ENCODE measurements at places on chromosomes 7 and 10.

DNA sequence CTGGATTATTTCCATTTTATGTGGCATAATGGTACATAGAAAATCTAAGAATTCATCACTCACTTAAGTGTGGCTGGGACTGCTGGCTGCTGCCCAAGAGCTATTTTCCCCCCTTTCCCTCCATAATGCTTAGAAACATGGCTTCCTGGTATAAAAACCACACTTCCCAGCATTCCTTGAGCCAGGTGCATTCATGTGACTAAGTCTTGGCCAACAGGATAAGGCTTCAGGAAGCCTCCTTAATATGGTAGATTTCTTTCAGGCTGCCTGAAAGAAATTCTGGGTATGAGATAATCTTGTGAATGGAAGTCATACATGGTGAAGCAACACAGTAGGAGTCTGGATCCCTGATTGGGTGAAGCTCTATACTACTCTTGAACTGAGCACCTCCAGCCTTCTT, 178.0 kb downstream of the JAZF1 start:
- peak; percentile 15 for DNase-seq

- DNase-seq, result no peak
These were observed 16.0 kb downstream of the TCAF1 start for GRCh38 chr7:143885951-143886350.

DNA sequence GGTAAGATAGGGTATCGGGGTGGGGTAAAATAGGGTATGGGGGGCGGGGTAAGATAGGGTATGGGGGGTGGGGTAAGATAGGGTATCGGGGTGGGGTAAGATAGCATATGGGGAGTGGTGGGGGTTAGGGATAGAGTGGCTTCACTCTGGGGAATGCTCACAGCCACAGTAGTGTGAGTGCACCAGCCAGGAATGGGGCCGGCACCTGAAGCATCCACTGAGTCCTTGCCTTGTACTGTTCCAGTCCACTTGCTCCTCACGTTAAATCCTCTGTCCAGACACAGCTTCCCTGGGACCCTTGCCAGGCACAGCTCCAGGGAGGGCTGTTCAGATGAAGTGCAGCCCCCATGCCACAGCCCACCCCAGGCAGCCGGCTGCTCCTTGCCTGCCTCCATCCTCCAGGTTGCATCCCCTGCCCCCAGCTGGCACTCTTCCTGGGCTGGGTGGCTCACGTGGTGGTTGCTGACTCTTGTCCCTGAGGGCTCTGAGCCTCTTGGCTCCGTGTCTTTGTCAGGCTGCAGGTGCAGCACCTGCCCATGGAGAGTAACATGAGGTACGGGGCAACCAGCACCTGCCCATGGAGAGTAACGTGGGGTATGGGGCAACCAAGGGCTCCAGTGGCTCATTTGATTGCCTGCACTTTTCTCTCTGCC, 268.4 kb downstream of the TCERG1L start:
- no peak for DNase-seq

GRCh38 chr10:13973742-13974141, 357.0 kb downstream of the FRMD4A start:
- DNase-seq, result peak; percentile 47

- DNase-seq, result peak; percentile 61
These were observed 135.5 kb upstream of the FRMD4A start for GRCh38 chr10:14466257-14466656.

DNA sequence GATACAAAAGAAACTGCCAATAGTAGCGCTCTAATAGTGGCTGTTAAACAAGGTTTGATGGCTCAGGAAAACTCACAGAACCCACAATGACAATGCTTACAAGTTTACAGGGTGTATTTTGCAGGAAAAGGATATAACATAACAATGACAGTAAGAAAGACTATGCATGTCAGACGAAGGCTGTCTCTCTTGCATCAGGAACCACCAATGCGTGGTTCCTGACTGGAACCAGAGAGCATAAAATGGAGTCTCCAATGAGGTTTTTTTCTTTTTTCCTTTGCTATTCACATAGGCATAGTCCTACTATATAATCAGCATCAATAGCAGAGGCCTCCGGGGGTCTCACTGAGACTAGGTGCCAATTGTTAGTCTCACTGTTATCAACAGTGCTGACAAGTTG, 120.4 kb upstream of the STEAP1 start:
- no peak for DNase-seq

GRCh38 chr10:48282829-48283228, 8.3 kb upstream of the FRMPD2 start:
- DNase-seq, result no peak

DNA sequence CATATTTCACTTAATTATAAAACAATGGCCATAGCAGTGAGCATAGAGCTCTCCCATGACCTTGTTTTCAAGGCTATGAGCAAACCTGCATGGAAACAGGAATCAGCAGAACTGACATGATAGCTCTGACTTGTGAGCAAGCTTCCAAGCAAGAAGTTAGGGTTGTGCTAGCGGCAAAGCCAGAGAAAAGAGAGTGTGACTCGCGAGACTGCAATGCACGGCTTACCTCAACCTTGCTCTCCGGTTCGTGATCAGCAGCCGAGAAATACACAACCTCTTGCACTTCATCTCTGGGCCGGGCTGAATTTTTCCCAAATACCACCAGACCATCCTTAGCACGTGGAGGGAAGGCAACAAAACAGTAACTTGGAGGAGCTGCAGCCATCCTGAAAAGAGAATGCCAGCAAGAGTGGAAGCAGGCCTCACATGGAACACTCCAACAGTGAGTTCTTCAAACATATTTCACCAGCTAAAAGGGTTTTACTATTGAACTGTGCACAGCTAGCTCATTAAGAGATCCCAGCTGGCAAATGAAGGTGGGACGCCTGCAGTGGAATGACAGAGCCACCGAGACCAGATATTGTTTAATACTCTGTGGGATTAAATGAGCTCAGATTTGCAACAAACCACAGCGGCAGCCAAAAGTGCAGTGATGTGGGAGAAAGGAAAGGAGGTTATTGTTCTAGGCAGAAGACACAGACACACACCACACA, 20.8 kb downstream of the SCRN1 start:
- DNase-seq, result peak; percentile 88

DNA sequence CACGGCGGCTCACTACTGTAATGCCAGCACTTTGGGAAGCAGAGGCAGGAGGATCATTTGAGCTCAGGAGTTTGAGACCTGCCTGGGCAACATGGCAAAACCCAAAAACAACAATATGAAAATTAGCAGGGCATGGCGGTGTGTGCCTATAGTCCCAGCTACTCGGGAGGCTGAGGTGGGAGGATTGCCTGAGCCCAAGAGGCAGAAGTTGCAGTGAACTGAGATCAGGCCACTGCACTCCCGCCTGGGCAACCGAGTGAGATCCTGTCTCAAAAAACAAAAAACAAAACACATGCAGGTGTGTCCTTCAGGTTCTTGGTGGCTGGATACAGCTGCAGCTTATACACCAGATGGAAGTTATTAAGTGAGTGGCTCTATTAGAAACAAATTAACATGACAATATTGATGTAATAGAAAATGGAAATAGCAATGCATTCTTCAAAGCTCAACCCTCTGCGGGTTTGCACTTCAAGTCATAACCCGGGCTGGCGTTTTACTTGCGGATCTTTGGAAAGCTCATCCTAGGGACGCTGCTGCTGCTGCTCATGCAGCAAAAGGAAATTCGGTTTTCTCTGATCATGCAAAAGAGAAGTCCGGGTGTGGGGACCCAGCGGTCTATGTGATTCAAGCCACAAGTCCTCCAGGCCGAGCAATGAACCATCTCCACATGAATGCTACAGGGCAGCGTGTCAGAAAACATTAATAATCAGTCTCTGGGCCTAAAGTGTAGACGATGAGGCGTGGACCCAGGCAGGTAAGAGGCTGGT, 281.9 kb downstream of the PRPF18 start:
- DNase-seq, result no peak

- DNase-seq, result no peak
These were observed 112.2 kb downstream of the SEMA3C start for GRCh38 chr7:80806663-80807062.

DNA sequence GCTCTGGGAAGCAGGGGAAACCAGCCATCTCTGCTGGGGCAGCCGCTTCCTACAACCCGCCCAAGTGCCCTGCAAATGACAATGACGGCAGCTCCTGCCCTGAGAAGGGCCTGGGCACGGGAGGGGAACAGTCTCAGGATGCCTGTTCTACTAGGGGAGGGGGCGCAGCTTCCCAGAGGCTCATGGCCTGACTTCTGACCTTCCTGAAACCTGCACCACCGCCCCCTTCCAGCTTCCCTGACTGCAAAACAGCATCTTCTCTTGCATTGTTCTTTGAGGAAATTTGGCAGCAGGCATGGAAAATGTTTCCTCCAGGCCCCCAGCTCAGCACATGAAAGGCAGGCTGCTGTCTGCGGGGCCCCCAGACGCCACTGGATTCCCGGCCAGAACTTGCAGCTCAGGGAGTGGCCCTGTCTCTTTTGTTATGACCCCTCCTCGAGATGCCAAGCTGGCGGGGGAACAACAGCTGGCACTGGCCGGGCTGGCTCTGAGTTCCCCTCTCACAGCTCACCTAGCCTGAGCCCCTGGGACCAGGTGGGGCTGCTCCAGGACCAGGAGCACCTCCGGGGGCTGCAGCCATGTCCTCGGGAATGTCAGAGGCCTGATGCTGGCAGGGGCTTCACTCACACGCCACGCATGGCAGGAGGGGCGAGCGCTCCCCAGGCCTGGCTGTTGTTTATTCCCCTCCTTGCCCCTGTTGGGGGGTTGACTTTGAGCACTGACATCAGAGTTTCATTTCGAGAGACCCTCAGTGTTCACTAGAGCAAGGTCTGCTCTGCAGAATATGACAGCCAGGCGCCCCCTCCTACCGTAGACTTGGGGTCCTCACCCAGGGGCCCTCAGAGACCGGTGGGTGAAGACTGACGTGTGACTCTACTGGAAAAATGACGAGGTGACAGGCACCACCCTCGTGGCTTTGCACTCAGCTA, 62.7 kb downstream of the CALML3 start:
- DNase-seq, result no peak

DNA sequence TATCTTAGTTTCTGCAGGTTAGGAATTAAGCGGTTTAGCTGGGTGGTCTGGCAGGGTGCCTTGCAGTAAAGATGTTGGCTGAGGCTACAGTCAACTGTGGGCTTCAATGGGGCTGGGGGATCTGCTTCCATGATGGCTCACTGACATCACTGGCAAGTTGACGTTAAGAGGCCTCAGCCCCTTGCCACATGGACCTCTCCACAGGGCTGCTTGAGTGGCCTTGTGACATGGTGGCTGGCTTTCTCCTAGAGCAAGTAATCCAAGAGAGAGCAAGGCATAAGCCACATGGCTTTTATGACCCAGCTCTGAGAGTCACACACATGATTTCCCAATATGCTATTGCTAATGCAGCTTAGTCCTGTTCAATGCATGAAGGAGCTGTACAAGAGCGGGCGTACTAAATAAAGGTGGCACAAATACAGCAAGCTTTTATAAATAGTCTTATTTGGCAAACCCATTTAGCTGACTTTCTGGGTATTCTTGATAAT, 109.1 kb downstream of the SEPTIN7 start:
- DNase-seq, result no peak

DNA sequence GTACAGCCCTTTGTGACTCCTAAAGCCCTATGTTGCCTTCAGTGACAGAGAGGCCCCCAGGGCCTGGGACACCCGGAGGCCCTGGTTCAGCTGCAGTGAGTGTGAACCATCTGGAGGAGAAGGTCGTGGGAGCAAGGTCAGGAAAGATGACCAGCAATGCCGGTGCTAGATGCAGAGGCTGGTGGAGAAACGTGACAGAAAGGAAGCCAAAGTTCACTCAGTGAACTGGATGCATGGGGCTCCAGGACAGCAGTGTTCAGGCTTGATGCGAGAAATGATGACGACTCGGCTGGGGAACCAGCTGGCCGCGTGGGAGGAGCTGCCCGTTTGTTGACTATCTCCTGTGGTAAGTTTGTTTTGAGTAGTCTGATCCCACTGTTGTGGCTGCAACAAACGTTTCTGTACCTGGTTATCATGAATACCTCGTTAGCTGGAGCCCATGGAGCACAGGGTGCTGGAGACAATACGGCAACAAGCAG, 54.1 kb upstream of the MKRN1 start:
- DNase-seq, result no peak

DNA sequence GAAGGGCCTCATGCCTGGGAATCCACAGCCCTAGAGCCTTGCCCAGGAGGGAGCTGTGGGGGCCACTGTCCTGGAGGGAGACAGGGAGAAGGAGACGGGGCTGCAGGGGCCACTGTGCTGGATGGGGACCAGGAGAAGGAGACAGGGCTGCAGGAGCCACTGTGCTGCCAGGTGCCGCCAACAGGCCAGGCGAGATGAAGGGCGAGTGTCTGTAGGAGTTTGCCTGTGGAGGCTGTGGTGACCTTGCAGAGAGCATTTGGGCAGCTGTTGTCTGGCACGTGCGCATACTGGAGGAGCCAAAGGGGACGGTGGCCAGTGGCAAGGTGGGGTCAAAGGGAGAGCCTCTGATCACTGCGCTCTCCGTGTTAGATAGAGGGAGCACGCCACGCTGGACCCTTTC, 79.2 kb downstream of the NKX6-2 start:
- no peak for DNase-seq
